NCI-H2081 treated with DMSO at 0.1 percent for 48 hours (cell line): ENCODE measurements at places on chromosomes 4 and X.

GRCh38 chr4:78951862-78952472 is 12.7 kb upstream of the PAQR3 start:
- peak; percentile 7 for DNase-seq

GRCh38 chr4:180156684-180157083 is 2086.5 kb upstream of the TENM3 start:
- no peak for DNase-seq

- no peak for DNase-seq
Observed at GRCh38 chrX:24851289-24851688, 157.6 kb downstream of the POLA1 start.

- DNase-seq, result no peak
Observed at GRCh38 chr4:169189372-169189771, 81.4 kb downstream of the SH3RF1 start.

DNA sequence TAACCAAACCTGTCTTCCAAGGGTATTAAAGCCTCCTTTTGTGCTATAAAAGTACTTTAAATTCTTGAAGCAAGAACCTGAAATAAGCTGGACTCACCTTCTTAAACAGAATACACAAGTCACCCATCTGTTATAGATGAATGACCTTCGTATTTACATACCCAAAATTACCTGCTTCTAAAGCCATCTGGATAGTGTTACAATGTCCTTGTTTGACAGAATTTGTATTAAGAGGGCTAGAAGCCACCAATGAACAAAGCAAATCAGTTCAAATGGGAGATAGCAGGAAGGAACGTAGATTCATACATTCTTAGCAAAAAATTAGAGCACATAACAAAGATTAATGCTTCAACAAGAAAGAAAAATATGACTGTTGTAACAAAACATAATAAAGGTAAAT is 33.7 kb upstream of the CCSER1 start:
- no peak for DNase-seq

DNA sequence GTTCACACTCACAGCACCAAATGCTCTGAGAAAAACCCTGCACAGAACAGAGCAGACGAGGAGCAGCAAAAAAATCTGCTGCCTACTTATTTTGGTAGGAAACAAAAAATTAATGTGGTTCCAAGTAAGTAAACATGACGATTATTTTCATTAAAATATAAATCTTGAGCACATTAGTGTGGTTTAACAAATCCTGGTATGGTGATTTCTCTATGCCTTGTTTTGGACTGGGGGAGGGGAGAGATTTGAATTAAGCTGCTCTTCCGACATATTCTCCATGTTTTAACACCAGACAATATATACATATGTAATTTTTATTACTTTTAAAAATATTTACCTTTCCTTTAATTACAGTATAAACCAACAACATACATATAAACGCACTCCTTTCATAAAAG is 1.8 kb downstream of the CAMK2D start:
- DNase-seq, result no peak

DNA sequence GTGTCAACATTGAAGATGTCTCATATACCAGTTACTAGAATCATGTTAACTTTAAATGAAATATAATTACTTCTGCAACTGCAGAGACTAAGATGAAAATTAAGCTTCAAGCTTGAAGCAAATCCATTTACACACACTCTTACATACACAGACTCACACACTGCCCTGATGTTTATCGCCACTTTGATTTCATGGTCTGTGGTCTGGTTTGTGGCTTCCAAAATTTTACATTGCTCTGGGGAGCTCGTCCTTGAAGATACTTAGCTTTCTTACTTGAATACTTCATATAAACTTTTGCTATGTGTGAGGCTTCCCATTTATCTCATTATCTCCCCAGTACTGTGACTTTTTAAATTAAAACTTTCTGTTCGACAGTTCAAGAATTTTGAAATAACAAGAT is 35.8 kb downstream of the ARHGEF38 start:
- DNase-seq, result no peak

DNA sequence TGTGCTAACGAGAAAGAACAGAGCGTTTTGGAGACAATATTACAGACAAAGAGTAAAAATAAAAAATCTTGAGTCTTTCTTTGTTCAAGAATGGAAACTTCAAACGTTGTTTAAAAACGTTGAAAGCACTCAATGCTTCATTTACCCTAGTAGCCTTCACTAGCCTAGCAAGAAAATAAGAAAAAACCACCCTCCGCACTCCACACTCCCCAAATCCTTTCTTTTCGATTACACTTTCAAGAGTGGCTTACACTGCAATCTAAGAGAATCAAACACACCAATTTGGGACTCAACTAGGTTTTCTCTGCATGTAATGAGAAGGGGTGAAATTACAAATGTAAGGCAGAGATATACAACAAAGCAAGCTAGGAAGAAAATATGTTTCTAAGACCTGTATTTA is 4.7 kb downstream of the TMSB4X start:
- no peak for DNase-seq

DNA sequence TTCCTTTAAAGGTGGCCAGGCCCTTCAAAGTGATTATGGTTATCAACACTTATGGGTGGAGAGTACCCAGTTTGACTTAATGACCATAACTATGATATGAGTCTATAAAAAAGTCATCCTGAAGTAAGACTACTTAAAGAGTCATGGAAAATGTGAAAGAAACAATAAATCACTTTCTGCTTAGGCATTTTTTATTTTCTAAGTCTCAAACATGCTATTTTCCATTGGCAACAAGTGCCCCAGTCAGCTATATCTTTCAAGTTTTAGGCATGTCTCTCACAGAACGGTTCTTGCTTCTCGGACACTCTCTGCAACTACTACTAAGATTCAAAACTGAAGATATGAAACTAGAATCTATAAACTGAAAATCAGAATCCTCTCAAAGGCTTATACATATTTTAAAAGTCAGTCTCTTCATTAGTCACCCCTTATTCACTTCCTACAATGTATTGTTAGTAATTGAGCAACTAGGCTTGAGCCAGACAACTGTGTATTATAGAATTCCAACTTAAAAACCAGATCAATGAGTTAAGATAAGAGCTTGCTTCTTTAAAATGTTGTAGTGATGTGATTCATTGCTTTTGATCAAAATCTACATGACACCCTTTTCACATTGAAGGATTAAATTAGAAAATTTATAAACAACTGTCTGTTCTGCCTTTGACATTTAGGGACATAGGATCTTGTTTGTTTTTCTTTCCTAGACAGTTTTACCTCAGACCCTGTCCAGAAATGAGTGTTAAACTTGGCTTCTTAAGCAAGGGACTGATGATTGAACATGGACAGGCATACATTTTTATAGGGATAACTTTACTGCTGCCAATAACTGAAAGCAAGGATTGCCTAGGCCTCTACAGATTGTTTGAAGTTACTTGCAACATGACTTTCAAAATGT is 2.9 kb downstream of the ANTXR2 start:
- no peak for DNase-seq

GRCh38 chr4:74805601-74806000 is 11.3 kb upstream of the BTC start:
- no peak for DNase-seq

GRCh38 chrX:15674514-15674840 is 9.9 kb upstream of the CLTRN start:
- no peak for DNase-seq

GRCh38 chr4:186029571-186030398 is 39.2 kb upstream of the TLR3 start:
- DNase-seq, result peak; percentile 8

DNA sequence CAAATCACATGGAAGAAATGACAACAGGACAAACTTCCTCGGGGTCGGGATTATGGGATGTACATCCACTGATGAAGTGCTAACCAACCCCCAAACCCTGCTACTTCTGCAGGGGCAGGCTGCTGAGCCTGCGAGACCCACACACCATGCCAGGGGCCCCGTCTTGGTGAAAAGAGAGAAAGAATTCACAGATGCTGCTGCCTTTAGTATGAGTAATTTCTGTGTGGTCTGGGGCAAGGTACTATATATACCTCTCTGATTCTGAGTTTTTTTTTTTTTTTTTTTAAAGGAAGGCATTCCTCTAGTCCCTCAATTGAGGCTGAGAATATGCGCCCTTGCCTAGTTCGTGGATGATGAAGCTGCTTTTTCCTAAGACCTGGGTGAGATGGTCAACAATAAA is 24.8 kb downstream of the PDHA1 start:
- DNase-seq, result no peak

DNA sequence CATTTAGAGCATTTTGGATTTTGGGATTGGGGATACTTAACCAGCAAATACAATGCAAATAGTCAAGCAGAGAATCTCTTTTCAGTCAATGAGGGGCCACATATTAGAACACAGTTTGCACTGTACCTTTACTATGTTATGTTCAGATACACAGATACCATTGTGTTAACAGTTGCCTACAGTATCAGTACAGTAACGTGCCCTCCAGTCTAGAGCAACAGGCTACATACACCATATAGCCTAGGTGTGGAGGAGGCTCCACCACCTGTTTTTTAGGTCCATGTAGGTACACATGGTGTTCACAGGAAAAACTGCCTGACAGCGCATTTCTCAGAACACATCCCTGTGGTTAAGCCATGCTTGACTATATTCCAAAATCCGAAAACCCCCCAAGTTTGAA is 9.1 kb downstream of the GRPEL1 start:
- no peak for DNase-seq

GRCh38 chrX:106281383-106281782 is 113.3 kb downstream of the PWWP3B start:
- DNase-seq, result no peak

DNA sequence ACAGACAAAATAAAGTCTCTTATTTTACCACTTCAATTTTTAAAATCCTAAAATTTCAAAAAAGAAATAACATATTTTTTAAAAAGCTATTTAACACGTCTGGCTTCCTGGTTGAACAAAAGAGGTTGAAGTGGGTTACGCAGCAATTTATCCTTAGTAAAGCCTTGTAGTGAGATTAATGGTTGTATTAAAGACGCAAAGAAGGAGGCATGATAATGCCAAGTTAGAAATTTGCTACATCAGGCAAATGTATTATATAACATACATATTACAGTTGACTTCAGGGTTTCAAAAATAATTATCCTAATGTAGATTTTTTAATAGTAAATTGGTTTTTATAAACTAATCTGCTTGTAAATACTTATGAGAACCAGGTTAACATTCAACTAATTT is 35.3 kb downstream of the ANKRD17 start:
- no peak for DNase-seq

DNA sequence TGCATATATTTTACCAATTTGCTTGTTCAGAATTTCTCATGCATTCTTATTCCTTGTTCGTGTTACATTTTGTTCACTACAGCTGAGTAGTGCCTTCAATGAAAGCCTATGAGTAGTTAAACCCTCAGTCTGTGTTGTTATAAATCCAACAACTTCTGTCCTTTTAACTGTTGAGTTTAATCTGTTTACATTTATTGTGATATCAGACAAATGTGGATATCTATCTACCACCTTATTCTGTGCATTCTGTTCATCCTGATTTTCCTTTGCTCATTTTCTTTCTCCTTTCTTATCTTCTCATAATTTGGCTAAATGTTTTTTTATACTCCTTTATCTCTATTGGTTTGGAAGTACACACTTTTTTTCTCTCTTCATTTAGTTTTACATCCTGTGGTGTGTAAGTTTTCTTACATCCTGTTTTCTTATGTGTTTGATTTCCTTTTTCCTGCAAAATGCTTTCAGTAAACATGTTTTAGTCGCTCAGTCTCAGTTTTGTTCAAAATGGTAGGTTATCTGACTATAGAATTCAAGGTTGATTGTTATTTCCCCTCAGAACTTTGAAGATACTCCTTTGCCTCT is 54.2 kb downstream of the CASP6 start:
- no peak for DNase-seq

DNA sequence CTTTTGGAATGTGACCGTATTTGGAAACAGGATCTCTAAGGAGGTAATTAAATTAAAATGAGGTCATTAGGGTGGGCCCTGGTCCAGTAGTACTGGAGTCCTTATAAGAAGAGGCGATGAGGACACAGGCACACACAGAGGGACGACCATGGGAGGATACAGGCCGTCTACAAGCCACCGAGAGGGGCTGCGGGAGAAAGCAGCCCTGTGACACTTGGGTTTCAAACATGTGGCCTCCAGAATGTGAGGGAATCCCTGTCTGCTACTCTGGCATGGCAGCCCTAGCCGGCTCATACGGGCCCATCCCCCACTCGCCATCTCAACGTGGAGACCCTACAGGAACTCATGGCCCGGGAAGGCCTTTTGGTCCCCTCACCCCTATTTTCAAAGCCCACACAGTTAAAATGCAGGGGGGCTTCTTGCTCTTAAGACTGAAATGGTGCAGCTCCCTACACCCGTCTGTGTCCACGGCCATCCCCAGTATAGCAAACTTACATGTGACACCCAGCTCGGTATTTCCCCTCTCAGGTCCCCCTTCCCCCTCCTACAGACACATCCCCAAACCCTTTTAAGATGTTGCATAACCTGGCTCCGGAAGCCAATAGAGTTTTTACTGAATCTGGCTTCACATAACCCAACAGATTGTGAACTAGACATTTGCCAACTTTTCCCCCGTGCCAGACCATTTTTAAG is 124.1 kb upstream of the TBL1X start:
- DNase-seq, result no peak

- DNase-seq, result no peak
Observed at GRCh38 chr4:126799416-126799815, 833.3 kb upstream of the INTU start.

DNA sequence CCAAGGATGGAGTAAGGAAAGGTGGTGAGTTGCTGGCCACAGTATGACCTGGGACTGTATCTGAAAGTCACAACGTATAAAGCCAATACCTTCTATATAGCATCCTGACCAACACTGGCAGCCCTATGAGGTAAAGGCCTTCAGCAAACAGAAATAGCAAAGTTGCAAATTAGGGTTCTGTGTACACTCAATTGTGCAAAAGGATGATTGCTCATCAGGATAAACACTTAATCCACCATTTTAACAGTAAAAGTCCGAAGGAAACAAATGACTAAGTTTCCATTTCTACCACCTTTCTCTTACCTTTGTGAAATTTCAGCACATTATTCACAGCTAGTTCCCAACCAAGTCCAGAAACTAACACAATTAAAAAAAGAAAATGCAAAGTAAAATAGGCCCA is 1.4 kb upstream of the FNIP2 start:
- no peak for DNase-seq

DNA sequence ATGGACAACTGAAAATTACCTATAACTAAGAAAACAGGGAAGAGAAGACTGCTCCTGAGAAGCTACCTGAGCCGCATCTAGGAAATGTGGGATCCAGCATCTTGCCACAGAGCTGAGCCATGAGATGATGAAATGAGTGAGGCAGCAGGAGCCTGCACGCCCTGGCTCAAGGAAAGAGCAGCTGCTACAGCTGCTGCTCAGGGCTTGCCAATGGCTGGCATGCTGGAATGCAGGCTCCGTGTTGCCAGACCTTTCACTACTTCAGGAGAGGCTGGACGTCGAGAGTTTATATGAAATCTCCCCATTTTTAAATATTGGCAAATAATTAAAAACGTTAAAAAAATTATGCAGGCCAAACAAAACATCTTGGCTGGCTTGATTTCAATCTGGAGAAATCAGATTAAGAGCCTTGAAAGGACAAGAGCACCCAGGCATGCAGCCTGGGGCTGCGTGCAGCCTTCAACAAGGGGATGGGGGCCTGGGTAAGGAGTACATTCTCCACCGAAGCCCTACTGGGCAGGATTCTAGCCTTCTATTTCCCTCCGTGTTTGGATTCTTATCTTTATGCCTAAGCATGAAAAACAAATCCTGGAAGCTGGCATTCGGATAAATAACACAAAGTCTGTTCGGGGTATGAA is 227.6 kb downstream of the NR3C2 start:
- DNase-seq, result no peak
